ENCODE measurements at places on chromosomes 5 and 9.
A peak's percentile ranks its signal among the peaks of the same experiment; 100 is the strongest.

GRCh38 chr5:178415353-178415752 is 174.8 kb downstream of the COL23A1 start:
- DNase-seq = peak; percentile 44

GRCh38 chr5:6322163-6322713 is 56.1 kb downstream of the MED10 start:
- DNase-seq = no peak

DNA sequence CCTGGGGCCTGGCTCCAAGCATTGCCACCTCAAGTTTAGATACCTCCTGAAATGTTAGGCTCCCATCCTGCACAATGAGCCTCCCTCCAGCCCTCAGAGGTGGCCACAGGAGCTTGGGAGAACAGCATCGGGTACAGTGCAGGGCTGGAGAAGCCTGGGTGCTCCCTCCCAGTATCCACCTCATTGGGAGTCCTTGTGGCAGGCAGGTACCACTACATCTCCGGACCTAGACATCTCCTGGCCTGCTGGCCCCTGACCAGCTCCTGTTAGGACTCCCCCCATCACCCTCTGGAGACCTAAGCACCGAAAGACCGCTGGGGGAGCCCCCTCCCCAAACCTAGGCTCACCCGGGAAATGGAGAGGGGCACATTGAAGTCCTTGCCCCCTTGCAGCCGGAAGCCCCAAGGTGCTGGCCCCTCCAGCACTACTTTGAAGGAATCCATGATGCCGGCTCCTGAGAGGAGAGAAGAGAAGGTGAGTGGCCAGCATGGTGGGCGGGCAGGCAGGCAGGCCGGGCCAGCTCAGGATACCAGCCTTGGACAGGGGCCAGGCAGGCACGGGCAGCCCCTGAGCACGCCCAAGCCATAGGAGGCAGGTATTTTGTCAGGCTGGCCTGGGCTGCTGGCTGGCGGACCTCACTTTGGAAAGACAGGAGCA is 1.2 kb downstream of the PDLIM7 start:
- no peak for DNase-seq

DNA sequence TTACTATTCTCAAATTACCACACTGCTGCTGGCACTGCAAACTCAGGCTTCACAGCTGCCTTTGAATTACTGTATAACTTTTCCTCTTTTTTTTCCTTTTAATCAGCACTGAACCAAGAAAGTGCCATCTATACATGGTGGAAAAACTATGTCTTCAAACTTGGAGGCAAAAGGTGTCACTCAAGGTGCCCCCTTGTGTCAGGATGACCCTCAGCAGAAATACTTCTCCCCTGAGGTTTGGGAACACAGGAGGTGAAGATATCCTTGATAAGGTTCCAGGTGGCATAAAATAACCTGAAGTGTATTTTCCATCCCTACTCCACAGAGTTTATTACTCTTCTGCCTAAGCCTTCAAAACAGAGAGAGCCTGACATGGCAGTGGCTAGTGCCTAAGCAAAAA is 14.5 kb downstream of the FRMD3 start:
- no peak for DNase-seq

DNA sequence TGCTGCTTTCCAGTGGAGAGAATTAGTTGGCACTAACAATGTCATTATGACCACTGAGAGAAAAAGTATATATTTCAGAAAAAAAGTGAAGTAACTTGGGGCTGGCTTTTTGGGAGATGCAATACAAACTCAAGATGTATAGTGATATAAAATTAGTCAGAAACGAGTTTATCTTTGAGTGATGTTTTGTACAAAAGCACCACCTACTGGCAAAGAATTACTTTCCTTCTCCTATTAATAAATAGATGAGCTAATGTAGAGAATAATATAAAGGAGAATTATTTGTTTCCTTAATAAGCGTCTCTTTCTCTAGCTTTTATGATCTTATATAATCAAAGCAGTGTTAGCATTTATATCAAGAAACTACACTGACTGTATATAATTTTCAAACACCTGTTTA is 158.8 kb downstream of the MEF2C start:
- DNase-seq = no peak

DNA sequence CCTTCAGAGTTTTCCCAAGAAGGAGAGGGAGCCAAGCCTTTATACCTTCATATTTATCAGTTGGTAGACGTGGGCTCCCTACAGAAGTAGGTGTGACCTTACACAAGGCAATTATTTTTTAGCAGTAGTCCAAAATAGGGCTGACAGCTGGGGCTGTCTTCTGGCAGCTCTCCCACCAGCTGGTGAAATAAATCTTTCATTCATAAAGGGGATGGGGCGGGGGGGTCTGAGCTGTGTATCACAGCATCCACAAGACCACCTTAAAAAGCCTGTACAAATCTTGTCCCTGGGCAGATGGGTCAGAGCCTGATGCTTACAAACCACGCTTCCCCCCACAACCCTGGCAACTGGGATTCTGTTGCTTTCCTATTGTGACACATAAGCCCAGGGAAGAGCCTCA is 19.7 kb downstream of the CSF2 start:
- peak; percentile 17 for DNase-seq
